Dorsolateral prefrontal cortex (tissue), 122 donors: ENCODE measurements at places on chromosomes 7 and 10.
A peak's percentile ranks its signal among the peaks of the same experiment; 100 is the strongest.

GRCh38 chr7:130429019-130429418, 11.8 kb downstream of the CEP41 start:
- DNase-seq = no peak

GRCh38 chr7:114048386-114049235, 129.8 kb upstream of the PPP1R3A start:
- no peak for DNase-seq

DNA sequence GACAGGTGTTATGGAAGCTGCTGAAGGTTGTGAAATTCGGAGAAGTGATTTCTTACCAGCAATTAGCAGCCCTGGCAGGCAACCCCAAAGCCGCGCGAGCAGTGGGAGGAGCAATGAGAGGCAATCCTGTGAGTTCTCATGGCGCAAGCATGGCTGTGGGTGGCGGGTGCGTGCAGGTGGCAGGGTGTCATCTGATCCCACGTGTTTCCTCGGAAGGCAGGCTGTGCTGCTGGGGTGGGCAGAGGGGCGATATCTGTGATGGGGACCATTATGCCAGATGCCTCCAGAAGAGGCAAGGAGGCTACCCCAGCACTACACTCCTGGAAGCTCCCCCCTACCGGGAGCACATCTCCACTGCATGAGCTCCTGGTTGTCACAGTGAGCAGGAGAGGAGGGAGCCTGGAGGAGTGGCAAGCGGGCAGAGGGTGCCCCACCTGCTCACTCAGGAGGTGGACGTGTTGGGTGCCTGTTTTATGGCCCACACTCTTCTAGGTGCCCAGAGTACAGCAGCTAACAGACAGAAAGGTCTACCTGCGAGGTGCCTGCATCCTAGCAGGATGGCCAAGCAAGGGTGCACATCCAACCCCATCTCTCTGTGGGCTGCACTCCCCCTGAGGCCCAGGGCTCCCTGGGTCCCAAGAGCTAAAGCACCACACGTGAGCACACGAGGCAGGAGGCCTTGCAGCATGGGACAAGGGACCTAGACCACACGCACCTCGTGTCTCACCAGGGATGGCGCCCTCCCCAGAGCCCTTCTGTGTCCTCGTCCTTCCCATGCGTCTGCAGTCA, 204.7 kb downstream of the EBF3 start:
- no peak for DNase-seq

DNA sequence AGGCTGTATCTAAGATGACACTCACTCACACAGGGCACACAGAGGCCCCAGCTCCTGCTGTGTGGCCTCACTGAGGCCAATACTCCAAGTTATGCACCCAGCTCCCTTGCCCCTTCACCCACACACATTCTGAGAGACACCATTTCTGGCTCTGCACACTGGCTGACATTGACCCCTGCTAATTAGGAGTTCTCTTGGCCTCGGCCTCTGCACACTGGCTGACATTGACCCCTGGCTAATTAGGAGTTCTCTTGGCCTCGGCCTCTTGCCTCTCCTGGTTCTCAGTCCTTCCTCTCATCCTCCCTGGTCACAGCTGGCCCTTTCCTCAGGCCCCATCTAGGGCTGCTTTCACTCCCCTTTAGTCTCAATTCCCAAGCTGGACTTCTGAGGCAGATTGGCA, 97.3 kb downstream of the GRID1 start:
- DNase-seq = no peak

- DNase-seq = no peak
Measured at GRCh38 chr7:25758559-25758958, 393.4 kb upstream of the NFE2L3 start.

DNA sequence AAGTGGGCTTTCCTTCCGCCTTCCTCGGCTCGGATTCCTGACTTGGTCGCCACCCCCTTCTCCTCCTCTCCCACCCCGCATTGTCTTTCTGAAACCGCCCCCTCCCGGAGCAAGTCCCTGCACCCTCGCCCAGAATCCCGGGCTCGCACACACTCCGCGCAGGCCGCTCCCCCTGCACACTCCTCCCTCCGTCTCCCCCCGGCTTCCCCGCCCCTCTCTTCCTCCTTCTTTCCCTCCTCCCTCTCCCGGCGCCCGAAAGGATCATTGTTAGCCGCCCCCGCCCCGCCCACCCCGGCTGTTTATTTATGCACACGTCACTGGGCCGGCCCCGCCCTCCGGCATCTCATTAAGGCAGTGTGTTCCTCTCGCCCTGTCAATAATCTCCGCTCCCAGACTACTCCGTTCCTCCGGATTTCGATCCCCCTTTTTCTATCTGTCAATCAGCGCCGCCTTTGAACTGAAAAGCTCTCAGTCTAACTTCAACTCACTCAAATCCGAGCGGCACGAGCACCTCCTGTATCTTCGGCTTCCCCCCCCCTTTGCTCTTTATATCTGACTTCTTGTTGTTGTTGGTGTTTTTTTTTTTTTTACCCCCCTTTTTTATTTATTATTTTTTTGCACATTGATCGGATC, at the start of gene TCF7L2:
TSS of gene TCF7L2 (plus strand) at position 373 of the 633 bp plus-strand sequence. CDS start 510 bp downstream, outside the sequence.
- DNase-seq = peak; percentile 95

- no peak for DNase-seq
Measured at GRCh38 chr10:35413985-35414861, 77.9 kb downstream of the CCNY start.

GRCh38 chr7:112492186-112492585, 11.4 kb downstream of the LSMEM1 start:
- no peak for DNase-seq

GRCh38 chr7:133126422-133126821, 44.5 kb upstream of the CHCHD3 start:
- no peak for DNase-seq

GRCh38 chr7:151506901-151507382, 12.8 kb downstream of the RHEB start:
- DNase-seq = no peak

DNA sequence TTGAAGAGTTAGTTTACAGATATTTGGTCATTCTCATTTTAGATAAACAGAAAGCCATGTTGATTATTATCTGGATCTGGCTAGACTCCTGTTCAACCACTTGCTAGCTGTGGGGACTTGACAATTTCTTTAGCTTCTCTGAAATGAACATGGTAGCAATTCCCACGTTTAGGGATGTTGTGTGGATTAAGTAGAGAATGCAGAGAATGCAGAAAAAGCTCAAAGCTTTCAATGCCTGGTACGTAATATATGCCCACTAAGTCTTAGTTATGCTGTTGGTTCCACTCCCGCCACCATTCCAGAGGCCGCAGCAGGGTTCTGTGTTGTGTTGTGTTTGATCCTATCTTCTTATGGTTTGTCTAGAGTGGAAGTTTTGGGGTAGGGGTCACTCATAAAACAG, 39.2 kb upstream of the RPA3 start:
- no peak for DNase-seq

GRCh38 chr10:110214371-110214826, 7.0 kb downstream of the MXI1 start:
- no peak for DNase-seq

- DNase-seq = no peak
Measured at GRCh38 chr10:89085153-89085552, 94.6 kb downstream of the FAS start.

GRCh38 chr10:125034675-125035074, 92.8 kb downstream of the ZRANB1 start:
- no peak for DNase-seq

DNA sequence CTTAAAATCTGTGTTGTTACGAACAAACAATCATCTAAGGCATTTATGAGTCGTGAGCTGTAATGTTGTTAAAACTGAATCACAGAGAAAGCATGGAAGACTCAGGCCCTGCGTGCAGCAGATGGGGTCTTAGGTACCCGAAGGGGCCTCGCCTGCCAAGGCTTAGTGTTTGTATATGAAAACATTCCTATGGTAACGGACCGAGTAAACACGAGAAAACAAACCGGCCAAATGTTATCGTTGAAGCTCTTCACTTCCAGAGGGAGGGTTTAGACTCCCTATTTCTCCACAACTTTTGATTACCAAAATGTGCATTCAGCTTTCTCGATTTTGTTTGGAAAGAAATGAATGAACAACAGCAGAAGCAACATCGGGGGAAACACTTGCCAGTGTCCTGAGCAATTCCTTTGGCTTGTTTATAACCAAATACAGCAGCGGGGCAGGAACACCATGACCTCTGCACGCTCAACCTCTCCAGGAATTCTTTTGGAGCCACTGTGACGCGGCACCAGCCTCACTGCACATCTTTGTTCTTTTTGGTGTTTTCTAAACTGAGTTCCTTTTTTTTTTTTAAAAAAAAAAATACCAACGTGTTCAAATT, 121.6 kb upstream of the KLF6 start:
- no peak for DNase-seq

- no peak for DNase-seq
Measured at GRCh38 chr10:15789793-15790525, 70.2 kb upstream of the ITGA8 start.

- no peak for DNase-seq
Measured at GRCh38 chr7:116327752-116328151, 117.4 kb downstream of the TES start.

- no peak for DNase-seq
Measured at GRCh38 chr7:95897557-95898251, 125.3 kb downstream of the DYNC1I1 start.

DNA sequence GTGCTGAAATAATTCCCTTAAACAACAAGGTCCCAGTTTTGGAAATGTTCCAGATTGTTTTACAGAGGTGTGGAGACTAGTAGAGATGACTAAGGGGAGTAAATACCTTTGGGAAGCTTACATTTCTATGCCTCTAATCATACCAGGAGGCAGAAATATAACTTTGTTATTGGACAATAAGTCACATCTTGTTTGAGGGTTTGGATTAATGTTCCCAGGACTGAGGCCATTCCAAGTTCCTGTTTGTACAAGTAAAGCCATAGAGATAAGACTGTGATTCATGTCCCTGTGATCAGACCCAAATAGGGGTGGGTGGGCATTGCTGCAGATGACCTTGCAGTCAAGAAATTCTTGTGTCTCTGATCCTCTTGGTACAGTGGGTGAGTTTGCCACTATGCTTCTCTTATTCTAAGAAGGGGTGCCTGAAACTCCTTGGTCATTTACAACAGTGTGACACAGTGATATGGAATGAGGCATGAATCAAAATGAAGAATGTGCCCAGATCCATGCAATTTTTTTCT, 508.3 kb downstream of the SORCS3 start:
- DNase-seq = no peak

GRCh38 chr7:25093268-25093826, 31.7 kb downstream of the CYCS start:
- peak; percentile 63 for DNase-seq

DNA sequence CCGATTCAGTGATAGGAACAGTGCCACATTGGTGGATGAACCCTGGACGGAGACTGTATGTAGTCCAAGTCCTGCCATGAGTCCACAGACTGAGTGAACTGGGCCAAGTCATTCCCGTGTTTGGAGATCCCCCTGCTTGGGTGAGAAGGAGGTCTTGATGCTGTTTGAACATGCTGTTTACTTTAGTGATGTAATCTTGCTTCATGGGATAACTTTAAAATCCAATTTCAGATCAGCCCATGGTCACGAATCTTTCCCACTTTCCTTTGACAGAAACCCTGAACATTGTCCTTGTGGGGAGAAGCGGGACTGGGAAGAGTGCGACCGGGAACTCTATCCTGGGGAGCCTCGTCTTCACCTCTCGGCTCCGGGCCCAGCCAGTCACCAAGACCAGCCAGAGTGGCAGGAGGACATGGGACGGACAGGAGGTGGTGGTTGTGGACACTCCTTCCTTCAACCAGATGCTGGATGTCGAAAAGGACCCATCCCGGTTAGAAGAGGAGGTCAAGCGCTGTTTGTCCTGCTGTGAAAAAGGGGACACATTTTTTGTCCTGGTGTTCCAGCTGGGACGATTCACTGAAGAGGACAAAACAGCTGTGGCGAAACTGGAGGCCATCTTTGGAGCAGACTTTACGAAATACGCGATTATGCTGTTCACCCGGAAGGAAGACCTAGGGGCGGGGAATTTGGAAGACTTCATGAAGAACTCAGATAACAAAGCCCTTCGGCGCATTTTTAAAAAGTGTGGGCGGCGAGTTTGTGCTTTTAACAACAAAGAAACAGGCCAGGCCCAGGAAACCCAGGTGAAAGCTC, 26.6 kb downstream of the GIMAP8 start:
- no peak for DNase-seq

DNA sequence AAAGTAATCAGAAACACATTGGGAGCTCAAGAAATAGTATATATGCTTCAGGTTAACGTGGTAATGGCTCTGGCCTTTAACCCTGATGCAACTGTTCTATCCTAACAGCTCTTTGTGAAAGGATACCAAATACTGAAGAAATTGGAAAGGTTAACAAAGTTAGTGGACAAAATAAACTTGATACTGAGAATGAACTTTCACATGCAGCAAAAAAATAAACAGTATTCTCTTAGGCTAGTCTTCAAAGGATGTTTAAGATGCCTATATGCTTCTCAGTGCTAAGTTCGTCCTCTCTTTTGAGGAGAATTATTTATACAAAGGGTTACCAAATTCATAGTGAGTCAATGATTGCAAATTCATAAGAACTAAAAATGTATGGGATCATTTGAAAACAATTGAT, 256.2 kb upstream of the FERD3L start:
- DNase-seq = no peak

GRCh38 chr7:121187222-121187621, 141.6 kb upstream of the WNT16 start:
- no peak for DNase-seq

- no peak for DNase-seq
Measured at GRCh38 chr10:120978589-120979252, 127.6 kb downstream of the WDR11 start.

DNA sequence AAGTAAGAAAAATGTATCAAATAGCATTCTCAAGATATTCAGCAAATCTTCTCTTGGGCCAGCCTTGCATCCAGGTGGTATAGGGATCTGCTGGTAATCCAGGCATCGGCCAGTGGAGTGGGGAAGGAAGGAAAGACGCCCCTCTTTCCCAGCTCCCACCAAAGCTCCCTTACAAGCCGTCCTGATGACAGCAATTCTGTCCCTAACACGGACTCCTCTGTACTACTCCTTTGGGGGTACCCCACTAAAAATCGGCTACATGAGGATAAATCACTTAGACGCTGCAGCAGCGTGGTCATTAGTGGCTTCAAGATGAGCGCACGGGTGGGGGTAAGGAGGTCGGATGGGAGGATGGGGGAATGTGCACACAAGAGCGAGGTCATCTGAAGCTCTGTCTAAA, 24.7 kb upstream of the NUB1 start:
- no peak for DNase-seq

GRCh38 chr10:76428551-76429367, 997.3 kb downstream of the LRMDA start:
- DNase-seq = no peak

GRCh38 chr7:32535162-32535702, 39.9 kb downstream of the AVL9 start:
- no peak for DNase-seq

GRCh38 chr10:34698979-34699378, 116.1 kb downstream of the PARD3 start:
- DNase-seq = no peak

DNA sequence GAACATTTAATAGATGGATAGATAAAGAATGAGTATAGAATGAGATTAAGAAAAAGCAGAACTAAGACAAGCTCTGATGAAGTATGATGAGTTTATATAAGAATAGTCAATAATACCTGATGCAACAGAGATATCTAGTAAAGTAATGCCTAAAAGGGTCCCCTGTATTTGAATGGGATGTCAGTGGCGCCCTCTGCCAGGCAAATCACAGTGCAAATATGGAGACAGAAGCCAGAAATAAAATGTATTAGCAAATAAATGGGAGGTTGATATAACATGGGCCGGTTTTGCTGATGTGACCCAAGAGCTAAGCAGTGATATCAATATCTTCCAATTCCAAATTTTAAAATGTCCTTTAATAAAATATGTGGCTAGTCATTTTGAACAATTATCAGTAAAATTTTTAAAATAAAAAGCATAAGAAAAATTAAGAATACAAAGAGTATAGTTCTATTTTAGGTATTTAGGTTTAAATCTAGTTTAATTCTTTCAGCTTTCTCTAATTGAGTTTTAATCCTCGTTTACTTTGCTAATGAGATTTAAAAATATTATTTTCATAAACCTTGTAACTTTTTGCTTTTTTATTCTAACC, 62.6 kb downstream of the ADK start:
- no peak for DNase-seq
